ENCODE measurements at places on chromosomes 11 and 22.

GRCh38 chr11:64281957-64282770, 2.3 kb downstream of the BAD start:
- no peak for DNase-seq

- peak; percentile 66 for DNase-seq
Measured at GRCh38 chr11:2885017-2885677, 428 bp downstream of the CDKN1C start.

GRCh38 chr11:31337806-31338205, 31.7 kb downstream of the DCDC1 start:
- DNase-seq = no peak

GRCh38 chr11:66443602-66444001, 5.0 kb upstream of the MRPL11 start:
- no peak for DNase-seq

DNA sequence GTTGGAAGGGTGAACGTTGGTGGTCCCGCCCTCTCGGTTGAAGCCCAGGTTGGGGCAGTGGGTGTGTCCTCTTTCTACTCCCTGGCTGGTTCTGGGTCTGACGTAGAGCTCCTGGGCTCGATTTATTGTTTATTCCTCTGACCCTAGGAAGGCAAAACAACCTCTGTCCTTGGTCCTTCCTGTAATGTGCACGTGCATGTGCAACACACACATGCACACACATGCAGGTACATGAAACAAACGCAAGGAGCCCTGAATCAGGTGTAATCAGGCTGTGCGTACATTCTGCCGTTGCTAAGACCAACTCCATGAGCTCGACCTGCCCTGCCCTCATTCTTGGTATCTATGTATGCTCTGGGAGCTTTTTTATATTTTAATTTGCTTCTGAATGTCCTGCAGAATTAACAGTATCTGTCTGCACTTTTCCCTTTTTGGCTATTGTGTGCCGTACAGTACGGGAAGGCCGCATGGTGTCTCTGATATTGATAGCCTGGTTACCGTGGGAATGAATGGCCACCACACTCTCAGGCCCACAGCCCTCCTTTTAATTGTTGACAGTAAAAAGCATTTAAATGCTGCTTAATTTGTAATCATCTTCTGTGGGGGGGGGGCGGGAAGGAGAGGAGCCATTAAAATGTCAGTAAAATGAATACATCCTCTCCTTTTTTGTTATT, 66.0 kb upstream of the NNMT start:
- DNase-seq = no peak

- no peak for DNase-seq
Measured at GRCh38 chr11:80726236-80726635, 1285.4 kb upstream of the TENM4 start.

GRCh38 chr11:118892964-118893363, 9.3 kb downstream of the CXCR5 start:
- DNase-seq = no peak

DNA sequence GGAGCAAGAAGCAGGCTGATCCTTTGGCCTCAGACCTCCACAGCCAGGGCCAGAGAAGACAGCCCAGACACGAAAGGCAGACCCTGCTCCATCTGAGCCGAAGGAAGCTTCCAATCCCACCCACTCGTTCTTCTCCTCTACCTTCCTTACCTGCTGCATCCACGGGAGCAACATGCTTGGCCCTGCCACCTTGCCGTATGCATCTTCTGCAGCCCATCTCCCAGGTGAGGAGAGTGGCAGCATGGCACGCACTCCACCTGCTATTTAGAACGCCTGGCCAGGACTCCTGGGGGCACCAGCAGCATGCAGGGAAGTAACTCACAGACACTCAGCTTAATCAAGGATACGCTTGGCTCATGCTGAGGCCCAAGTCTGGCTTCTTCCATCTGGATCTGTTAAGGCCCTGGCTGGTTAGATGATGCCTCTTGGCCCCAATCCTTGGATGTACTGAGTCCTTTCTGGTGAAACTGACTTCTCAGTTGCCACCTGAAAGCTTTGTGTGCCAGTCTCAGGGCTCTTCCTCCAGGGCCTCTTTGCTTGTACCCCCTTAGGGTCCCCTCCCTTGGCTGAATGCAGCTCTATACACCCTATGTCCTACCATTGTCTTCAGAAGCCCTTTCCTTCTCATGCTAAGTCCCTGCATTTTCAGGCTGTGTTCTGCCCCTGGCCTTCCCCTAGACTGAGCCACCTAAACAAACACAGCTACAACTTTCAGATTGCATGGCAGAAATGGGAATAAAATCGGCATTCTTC, 604.9 kb downstream of the BUD13 start:
- no peak for DNase-seq

DNA sequence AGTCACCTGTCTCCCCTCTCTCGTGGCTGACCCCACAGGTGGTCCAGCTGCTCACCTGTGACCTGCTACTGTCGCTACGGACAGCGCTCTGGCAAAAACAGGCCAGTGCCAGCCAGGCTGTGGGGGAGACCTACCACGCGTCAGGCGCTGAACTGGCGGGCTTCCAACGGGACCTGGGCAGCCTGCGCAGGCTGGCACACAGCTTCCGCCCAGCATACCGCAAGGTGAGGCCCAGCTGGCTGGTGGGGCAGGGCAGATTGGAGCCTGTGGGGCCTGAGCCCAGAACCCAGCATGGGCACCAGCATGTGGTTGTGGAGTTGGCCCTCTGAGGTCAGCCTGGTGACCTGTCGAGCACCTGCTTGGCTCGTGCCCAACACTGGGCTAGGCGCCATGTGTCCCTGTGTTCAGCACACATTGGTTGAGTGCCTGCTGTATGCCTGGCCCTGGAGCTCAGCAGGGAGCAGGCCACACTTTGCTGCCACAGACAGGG, 11.9 kb downstream of the SHISA8 start:
- no peak for DNase-seq

DNA sequence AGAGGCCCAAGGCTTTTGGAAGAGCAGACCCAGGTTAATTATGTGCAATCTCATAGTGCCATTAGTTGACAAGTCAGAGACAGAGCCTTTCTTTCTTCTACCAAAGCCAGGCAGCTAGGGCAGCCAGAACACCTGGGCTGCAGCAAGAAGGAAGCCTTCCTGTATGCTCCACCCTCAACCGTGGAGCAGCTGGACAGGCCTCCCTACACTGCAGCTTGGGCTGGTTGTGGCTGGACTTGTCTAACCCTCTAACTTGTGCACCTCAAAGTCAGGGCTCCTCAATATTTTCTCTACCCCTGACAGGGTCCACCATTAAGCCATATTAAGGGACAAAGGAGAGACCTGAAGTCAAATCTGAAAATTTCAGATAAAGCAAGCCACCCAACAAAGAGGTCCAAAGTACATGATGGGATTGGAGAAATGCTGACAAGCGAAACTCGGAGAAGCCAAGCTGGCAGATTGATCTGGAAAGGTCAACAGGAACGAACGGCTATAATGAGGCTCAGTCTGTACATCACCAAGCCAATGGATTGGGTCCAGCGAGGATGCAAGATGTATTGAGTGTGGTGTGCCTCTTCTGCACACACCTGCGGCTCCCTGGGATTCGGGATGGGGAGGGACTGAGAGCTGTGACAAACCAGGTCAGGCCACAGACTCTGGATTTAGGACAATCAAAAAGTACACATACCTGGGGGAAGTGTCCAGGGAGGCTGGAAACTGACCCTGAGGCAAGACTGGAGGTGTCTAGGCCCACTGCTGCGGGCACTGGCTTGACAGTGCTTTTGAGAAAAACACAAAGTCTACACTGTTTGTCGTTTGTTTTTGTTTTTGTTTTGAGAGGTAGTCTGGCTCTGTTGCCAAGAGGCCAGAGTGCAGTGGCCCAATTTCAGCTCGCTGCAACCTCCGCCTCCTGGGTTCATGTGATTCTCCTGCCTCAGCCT, 11.7 kb upstream of the SLC43A3 start:
- DNase-seq = no peak

- DNase-seq = no peak
Measured at GRCh38 chr22:35589071-35589755, 27.9 kb downstream of the MB start.

Measured in WTC11 (cell line).